Activated naive CD4-positive, alpha-beta T cell treated with Interleukin-2 at 50 U/mL for 16 hours (primary cell): ENCODE measurements at places on chromosomes 16 and 17.
A peak's percentile ranks its signal among the peaks of the same experiment; 100 is the strongest.

DNA sequence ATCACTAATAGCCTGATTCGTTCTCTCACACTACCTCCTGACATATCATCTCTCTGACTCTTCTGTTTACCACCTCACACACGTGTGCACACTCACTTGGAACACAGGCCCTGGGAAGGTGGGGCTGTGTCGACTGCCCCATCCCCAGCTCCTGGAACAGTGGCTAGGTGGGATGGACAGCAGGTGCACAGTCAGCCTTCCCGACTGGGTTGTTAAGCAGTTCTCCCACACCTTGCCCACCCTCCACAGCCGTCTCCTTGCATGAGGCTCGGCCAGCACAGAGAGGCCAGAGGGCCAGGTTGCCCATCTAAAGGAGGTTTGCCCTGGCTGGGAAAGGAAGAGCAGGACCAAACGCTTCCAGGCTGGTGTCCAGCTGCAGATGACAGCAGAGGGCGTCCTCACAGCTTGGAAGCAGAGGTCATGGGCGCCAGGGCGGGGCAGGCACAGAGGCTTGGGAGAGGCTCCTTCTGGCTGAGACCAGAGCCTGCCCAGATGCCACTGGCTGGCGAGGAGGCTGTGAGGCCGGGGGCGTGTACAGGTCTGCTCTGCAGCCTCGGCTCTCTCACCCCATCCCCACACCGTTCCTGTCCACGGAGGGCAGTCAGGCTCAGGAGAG is 92.8 kb downstream of the AMFR start:
- no peak for DNase-seq

DNA sequence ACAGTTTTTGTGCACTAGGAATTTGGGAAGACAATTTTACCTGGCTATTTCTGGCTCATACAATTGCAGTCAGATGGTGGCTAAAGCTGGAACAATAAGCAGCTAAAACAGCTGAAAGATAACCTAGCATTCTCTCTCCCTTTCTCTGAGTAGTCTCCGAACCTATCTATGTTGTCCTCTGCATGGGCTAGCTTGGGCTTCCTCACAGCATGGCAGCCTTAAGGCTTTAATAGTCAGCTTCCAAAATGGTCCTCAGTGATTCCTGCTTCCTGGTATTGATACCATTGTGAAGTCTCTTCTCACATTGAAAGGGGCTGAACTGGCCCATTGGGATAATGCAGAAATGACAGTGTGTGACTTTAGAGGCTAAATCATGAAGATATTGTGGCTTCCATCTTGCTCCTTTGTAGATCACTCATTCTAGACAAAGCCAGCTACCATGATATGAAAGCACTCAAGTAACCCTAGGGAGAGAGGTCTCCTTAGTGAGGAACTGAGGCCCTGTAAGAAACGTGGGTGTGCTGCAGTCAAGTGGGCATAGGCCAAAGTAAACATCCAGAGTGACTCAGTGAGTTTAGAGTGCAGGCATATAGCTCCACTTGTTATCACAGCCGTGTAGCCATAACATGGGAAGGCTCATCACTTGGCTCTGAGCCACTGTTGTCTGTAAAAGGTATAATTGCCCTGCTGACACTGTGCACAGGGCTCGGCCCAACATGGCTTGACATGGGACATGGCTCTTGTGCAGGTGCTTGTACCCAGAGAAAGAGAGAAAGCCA is 5.5 kb upstream of the VKORC1 start:
- no peak for DNase-seq

DNA sequence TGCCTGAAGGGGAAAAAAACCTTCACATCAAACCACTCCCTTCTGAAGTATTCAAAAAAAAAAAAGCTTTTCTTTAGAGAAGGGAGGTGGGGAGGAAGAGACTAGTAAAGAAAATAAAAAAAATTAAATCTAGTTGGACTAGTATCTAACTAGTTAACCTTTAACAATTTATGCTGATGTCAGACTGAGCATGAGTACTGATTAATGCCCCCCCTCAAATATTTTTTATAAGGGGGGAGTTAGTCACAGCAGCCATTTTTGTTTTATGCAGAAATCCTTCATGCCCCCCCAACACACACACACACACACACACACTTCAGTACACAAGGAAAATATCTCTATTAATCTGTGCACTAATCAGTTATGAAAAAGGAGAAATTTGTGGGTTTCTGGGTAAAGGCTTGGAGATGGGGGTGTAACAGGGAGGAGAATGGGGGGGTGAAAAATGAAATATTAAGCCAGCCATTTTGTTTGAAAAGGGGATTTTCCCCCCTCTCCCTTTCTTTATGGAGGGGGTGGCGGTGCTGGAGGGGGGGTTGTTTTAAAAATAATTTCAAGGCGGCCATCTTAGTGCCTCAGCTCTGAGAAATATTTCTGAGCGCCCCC is 4.7 kb upstream of the CHD3 start:
- DNase-seq: peak; percentile 41

- no peak for DNase-seq
These were observed 14.2 kb upstream of the ST6GALNAC2 start for GRCh38 chr17:76599694-76600460.
